ENCODE measurements at places on chromosomes 1 and 21. TPM values are rescaled to one million over a fixed set of nuclear protein-coding genes. Genes with fewer than 3 reads are reported as not detected.

Gene NPR1
- 4.3 TPM for total RNA-seq

DNA sequence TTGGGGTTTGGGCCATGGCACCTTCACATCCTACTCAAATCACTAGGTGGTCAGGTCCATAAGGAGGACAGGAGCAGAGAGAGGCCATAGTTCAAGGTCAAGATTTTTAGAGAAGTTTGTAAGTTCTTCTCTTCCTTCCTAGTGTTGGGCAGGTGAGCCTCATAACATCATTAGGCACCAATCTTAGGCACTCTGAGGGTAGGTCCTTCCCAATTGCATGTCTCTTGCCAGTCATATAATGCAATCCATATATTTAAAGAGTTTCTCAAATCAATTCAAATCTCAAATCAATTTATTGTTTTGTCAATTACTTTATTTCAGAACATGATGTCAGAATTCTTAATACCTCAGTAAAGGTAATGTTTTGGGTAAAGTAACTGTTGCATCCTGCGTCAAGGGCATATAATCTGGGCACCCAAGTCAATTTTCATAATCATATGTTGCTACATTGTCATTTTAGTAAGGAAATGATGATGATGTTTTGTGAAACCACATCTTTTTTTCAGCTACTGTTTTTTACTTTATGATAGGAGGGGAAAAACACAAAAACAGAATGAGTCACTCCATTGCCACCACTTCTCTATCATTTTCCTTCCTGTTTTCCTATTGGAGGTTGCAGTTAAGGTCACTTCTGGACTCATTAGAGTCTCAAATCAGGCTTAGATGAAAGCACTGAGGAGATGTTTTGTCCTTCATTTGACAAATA lies 122.7 kb downstream of the UCHL5 start:
- DNase-seq, result no peak

- no peak for DNase-seq
These were observed 15.4 kb upstream of the WASF2 start for GRCh38 chr1:27505420-27505680.

- DNase-seq, result peak; percentile 80
These were observed 35.8 kb downstream of the FMO3 start for GRCh38 chr1:171126504-171126903.

DNA sequence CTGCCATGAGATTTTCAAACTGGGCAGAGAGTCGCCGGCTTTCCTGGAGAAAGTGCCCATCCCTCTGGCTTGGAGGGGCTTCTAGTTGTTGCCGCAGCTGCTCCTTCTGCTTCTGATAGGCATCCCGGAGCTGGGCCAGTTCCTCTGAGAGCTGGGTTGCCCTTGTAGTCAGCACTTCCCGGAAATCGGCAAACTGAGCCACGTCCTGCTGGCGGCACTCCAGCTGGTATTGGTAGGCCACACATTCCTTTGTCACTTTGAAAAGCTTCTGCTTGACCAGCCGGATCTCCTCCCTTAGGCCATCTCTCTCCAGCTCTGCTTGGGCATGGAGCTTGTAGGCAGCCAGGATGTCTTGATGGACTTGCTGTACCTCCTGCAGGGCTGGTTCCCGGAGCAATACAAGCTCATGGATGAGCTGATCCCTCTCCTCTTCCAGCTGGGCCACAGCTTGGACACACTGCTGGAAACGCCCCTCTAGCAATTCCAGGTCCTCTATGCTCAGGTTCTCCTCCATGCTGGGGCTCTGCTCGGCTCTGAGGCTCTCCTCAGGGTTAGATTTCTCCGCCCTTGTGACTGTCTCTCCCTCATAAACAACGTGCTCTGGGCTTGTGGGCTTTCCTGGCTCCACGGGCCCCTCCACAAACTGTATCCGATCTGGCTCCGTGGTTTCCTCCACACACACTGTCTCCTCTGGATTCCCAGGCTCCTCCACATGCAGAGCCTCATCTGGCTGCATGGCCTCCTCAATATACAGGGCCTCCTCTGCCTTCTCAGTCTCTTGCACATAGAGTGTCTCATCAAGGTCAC lies 7.3 kb downstream of the SYNC start:
- DNase-seq, result peak; percentile 72
